ENCODE measurements at places on chromosomes 6 and 20.

DNA sequence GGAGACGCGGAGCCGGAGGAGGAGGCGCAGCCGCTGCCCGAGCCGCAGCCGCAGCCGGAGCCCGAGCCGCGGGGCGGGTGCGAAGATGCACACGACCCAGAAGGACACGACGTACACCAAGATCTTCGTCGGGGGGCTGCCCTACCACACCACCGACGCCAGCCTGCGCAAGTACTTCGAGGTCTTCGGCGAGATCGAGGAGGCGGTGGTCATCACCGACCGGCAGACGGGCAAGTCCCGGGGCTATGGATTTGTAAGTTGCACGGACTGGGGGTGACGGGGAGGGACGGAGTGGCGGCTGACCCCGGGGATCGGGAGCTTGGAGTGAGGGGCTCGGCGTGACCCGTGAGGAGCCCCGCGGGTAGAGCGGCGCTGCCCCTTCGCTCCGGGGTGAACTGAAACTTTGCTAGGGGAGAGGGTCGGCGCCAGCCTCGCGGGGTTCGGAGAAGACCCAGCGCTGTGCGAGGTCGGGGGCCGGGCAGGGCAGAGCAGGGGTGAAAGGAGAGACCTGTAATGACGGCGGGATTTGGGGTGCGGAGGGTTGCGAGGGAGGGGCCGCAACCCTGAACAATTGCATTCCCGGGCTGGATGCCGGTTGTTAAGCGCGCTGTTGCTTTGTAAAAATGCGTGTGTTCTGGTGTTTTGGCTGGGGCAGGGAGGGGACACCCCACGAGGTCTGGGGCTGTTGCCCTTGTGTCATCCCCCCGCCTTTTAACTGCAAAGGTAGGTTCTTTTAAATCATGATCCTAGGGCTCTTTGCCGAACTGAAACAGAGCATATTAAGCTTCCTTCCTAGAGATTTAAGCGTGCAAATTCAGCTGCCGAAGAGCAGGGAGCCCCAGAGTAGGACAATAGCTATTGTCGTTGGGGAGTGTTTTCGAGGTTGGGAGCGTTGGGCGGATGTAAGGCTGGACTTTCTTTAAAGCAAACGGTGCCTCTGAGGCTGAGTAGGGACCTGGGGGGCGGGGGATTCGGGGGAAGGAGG is 628 bp downstream of the RBM24 start:
- DNase-seq, result no peak

DNA sequence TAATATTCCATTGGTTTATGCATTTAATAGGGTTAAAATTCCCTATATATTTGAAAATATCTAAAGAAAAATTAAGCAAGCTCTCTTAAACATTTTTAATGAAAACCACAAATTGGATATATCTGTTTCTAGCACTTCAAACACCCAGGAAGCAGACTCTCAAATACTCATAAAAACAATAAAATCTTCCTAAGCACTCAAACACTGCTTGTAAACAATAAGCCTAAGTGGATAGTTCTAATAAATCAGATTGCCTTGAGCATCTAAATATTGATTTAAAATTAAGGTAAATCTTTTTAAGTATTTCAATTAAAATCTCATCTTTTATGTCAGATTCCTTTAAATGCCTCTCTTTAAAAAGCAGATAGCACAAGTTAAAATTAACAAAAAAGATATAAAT is 254.4 kb downstream of the KCNQ5 start:
- DNase-seq, result no peak

DNA sequence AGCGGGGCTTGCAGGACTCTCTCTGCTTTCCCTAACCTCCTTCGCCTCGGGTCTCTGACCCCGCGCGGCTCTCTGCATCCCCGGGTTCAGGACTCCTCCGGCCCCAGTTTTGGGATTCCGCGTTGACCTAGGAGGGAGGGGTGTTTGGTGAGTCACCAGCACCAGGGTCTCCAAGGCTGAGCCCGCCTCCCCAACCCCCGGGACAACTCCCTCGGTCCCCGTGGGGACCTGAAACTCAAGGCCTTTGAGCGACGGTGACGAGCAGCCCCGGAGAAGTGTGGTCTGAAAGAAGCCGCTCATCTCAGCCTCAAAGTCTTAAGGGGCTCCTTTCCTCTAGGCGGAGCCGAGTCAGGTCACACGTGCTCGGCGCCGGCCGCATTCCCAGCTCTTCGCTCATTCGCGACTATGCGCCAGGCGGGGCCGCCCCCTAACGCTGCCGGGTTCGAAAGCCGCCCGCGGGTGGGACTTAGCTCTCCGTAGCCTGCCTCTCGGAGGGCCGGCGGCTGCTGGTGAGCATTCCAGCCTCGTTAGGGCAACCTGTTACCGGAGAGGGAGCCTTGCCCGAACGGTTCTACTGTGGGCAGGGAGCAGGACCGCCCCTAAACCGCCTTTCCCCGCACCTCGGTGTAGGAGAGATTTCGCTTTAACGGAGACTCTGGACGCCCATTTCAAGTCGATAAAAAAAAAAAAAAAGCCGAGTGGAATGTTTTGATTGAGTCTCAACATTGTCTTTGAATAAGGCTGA is 3.0 kb upstream of the PRDM13 start:
- peak; percentile 63 for DNase-seq

DNA sequence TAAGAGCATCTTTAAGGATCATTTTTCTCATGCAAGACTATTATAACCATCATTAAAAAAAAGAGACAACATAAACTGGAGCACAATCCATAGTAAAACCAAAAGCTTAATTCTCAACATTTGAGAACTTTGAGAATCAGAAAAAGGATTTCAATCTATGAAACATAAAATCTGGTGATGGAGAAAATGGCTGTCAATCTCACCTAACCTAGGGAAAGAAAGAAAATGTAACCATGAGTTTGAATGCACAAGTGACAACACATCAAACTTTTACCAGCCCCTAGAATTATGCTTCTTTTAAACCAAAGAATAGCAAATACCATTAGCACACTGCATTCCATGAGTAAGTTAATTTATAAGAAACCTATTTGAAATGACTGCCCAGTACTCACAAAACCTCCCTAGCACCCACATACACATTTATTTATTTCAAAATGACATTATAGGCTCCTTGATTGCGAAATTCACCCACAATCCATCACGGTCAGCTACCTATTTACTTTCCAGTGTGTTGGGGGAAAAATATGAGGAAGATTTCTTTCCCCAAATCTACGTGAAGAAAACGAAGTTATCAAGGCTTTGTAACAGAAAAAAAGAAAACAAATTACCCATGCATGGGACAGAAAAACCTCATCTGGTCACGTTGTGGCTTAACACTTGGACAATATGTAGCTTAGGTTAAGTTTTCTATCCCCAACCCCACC is 828 bp downstream of the ASCC3 start:
- no peak for DNase-seq

DNA sequence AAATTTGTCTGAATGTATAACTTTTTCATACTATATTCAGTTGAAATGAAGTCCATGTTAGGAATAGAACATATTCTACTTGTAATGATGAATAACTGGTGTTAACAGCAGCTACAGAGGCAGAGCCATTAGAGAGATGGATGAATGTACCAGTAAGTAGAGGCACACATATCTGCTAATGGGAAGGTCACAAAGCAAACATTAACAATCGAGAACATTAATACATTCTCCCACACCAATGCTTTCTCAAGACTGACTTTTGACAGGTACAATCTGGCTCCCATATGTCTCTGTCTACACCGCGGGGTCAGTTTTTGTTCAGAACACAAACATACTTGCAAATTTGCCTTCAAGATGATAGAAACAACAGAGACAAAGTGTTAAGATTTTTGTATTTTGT is 776.0 kb upstream of the MANEA start:
- DNase-seq, result no peak

- no peak for DNase-seq
These were observed 10.7 kb downstream of the TMEM181 start for GRCh38 chr6:158570681-158570962.

- DNase-seq, result no peak
These were observed 11.7 kb downstream of the MANBAL start for GRCh38 chr20:37301120-37301519.

DNA sequence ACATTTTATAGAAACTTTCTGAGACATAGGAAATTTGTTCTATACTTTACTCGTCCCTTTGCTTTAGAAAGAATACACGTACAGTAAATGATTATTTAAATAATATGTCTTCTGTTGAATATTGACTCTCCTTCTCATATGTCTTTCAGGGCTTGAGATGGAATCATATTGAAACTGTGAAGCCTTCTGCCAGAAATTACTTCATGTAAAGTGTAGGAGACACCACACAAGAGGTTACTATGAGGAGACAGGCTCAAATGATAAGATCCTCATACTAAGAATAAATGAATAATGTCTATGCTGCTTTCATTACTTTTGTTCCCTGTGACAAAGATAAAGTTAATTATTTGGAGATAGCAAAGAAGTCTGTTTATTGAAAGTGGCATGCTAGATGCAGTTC is 1240.3 kb upstream of the MAP3K7 start:
- no peak for DNase-seq

GRCh38 chr20:43669332-43669731 is 2.4 kb downstream of the MYBL2 start:
- DNase-seq, result no peak

DNA sequence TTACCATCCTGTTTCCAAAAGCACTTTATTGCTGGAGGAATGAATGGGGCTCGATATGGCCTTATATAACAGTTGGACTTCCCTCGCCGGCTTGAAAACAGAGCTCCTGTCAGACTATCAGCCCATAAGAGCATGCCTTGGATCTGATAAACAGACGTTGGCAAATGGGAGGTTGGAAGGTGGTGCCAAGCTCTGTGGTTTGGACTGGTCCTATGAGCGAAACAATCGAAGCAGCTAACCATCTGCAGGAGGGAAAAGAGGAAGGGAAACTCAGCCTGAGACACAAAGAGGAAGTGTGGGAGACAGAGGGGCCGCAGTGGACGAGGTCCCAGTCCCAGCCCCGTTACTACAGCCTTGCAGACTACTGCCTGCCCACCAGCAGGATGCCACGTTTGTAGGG is 92.9 kb downstream of the TFAP2C start:
- no peak for DNase-seq

GRCh38 chr6:47196113-47196512 is 113.6 kb downstream of the TNFRSF21 start:
- no peak for DNase-seq

GRCh38 chr20:52422574-52423336 is 231.2 kb upstream of the ZFP64 start:
- no peak for DNase-seq

GRCh38 chr20:45061244-45061643 is 39.7 kb downstream of the KCNS1 start:
- no peak for DNase-seq

- DNase-seq, result peak; percentile 82
These were observed 31.5 kb downstream of the SF3B5 start for GRCh38 chr6:144063744-144064401.

DNA sequence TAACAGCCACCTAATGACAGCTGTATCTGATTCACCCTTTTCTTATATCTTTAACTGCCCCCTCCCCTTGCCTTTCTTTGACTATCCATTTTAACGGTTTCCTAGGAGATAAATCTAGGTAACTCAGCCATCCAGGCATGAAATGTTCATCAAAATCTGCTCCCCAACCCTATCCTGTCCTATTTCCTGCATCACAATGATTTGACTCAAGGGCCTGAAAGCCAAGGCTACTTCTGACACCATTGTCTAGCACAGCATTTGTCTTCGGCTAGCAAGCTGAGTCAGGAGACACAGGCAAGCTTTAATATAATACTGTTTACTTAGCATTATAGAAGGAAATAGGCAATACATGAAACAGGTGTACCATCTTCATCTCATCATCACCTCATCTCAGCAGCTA is 31.6 kb upstream of the MANEA start:
- DNase-seq, result no peak

- DNase-seq, result no peak
These were observed 379.0 kb downstream of the PHF3 start for GRCh38 chr6:64014595-64014994.

DNA sequence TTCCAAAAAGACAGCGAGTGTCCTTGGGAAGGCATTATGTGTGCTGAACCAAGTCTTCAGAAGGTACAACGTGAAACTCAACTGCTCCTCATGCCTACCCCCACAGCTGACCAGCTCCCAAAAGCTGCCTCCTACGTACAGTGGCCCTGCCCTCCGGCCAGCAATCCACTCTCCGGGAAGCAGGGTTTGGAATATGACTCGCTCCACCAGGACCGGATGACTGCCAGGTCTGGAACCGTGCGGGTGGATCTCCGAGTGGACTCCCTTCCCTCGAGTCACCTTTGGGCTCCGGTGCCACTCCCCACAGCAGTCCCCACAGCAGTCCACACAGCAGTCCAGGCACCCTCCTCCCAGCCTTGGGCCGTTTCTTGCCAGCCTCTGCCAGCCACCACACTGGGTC is 4.3 kb downstream of the ZBTB46 start:
- no peak for DNase-seq

- DNase-seq, result no peak
These were observed 4.5 kb downstream of the TCFL5 start for GRCh38 chr20:62856931-62857619.

GRCh38 chr6:148682252-148682651 is 64.6 kb upstream of the UST start:
- no peak for DNase-seq

DNA sequence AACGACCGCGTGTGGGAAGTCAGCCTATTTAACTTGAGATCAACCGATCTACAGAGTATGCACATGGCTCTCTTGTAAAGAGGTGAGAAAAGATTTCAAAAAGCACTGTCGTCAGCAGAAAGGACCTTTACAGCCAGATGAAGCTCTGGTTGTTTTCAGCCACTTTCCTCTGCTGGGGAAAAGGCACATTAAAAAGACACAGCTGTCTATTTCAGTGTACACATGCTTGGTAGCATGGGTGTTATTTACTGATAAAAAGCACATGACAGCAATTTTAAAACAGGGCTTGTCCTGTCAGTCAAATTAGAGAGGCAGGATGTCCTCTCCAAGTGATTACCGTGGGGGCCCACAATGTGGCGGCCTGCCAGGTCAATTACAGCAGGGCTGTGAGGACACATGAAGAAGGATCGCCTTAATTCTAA is 188.9 kb downstream of the PRKN start:
- DNase-seq, result no peak

- no peak for DNase-seq
These were observed 458.4 kb downstream of the TBC1D32 start for GRCh38 chr6:120875900-120876299.

DNA sequence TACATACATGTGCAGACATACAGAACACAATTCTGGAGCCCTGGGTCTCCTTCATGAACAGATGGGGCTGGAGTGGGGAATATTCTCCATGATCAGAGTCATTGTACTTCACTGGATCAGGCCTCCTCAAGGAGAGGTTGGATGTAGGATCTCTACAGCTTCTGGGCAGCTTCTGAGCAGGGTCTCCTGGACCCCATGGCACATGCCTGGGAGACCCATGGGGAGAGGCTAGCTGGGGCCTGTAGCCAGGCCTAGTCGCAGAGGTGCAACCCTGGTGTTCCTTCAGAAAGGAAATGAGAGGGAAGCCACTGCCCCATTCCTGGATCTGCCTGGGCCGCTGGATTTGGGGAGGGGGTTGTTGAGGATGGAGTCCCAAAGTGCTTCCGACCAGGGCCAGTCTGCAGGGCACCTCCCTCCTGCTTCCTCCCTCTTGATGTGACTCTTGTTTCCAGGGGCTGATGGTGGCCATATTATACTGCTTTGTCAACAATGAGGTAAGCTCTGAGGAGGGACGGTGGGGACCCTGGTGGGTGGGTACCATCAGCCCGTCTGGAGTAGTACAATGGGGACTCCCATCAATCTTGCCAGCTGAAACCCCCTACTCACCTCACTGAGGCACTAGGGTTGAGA is 31.8 kb downstream of the GLP1R start:
- peak; percentile 38 for DNase-seq

Measured in stimulated activated effector memory CD8-positive, alpha-beta T cell treated with anti-CD3 and anti-CD28 coated beads, Interleukin-12 subunit alpha, Interleukin-12 subunit beta, amount 100 ng/mL, for 72 hours (primary cell).